Stimulated activated CD4-positive, alpha-beta T cell treated with anti-CD3 and anti-CD28 coated beads, Interleukin-1b, Interleukin-23, amount 100 ng/mL, for 1 hour (primary cell): ENCODE measurements at places on chromosomes 11 and 22.

GRCh38 chr11:28730336-28730735 is 622.1 kb downstream of the METTL15 start:
- no peak for DNase-seq

DNA sequence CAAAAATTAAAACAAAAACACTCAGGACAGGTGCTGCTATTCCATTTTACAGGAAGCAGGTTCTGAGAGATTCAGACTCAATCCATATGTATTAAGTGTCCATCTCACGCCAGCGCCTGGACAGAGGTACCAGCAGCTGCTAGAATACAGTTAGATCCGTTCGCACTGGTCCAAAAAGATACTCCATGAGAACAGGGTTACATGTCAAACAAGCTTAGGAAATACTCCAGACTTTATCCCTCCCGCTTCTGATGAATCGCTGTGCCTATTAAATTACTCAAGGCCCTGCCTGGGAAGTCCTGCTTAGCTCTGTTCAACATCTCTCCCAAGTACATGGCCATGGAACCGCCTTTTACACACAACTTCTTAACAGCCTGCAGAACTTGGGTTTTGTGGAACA is 50.2 kb upstream of the SLC35C1 start:
- DNase-seq, result no peak

DNA sequence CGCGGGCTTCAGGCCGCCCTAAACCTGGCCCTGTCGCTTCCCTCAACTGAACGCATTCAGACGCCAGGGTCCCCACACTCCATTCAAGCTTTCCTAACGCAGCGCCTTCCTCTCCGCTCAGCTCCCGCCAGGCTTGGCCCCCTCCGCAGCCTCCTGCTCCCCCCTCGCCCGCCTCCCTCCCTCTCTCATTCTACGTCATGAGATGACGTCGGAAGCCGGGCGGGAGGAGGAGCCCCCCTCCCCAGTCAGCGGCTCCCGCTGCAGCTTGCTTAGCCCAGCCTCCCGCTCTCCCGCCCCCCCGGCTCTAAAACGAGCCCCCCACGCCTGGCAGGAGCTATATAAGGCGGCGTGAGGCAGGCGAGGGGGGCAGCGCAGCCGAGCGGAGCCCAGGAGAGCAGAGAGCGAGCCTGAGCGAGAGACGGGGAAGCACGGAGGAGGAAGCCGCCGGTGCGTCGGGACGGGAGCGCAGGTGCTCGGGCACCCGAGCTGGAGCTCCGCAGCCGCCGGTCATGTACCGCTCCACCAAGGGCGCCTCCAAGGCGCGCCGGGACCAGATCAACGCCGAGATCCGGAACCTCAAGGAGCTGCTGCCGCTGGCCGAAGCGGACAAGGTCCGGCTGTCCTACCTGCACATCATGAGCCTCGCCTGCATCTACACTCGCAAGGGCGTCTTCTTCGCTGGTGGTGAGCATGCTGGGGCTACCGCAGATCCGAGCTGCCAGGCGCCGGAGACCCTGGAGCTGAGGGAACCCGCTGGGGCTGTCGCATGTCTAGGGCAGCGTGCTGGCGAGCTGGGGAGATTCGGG is at the start of gene NPAS4:
NPAS4 (plus strand) TSS at position 365 of the 806 bp plus-strand sequence; CDS start at position 510, 145 bp downstream.
- no peak for DNase-seq

- no peak for DNase-seq
Observed at GRCh38 chr22:32800994-32801536, 440 bp upstream of the TIMP3 start.

DNA sequence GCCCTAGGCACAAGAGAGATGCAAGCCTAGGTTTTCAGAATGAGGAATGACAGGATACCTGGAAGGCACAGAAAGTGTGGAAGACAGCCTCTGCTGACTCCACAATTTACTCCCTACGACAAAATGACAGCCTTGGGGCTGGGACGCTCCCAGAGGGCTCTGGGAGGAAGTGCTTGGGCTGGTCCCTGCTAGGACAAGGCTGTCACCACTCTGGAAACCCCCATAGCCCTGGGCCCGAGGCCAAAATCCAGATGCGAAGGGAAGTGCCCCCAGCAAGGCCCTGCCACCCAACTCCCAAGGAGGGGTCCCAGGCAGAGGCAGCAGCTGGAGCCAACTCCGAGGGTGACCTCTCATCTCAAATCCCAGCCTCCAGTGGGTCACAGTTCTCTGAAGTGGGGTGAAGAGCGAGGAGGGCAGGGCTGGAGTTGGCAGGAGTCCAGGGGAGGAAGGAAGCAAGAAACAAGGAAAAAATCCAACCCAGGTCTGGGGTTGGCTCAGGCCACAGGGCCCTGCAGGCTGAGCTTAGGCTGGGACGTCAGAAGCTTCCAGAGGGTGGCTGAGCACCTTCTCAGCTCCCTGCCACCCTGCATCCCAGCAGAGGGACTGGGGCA is 6.3 kb upstream of the CDC42EP2 start:
- no peak for DNase-seq

- no peak for DNase-seq
Observed at GRCh38 chr11:47233989-47234668, 14.5 kb downstream of the ACP2 start.

DNA sequence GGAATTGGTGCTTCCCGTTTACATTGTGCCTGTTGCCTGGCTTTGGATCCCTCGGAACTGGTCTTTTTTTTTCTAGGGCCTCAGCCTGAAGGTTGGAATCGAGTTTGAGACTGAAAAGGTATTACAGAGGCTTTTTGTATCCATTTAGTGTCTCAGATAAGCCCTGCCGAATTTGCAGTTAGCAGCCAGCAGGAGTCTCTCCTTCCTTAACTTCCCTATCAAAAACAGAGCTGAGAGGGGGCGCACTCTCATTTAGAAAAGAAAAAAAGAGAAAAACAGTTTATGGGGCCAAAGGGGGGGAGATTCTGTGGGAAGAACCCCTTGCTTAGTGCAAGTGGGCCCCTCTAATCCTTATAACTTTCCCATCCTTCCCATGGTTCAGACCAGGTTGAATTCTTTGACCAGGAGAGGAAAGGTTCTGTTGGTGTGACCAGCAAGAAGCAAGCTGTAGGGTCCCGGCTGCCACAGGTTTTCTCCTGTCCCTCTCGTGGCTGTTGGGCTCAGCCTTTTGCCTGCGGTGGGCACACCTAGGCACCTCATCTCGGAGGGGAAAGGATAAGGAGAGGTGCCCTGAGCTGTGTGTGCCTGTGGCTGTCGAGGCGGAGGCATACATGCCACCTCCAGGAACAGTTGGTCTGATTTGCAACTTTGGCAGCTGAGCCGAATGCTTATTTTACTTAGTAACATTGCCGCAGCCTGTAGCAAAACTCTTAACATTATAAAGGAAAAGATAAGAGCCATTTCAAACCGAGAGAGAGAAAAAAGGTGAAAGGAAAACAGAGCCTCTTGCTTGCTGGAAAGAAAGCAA is 565.0 kb upstream of the CNTN5 start:
- DNase-seq, result no peak

GRCh38 chr22:46328797-46329196 is 6.7 kb upstream of the TRMU start:
- DNase-seq, result no peak

- DNase-seq, result no peak
Observed at GRCh38 chr11:69637941-69638871, 2.8 kb upstream of the CCND1 start.

DNA sequence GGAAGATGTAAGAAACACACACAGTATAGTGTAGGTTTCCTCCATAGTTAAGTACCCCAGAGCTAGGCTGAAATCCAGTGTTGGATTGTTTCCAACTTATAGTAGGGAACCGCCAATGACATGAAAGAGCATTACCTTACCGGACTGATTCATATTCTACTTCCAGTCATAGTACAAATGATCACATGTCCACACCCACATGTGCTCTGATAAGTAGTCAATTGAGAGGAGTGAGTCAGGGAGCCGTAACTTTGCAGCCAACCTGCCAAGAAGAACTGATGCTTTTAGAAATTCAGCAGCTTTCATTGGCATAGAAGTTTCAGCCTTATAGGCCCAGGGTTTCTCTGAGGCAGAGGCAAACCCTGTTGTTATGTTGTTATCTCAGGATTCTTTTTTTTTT is 240.6 kb downstream of the ETS1 start:
- DNase-seq, result no peak
